ENCODE measurements at places on chromosomes 13 and 19. TPM values are rescaled to one million over a fixed set of nuclear protein-coding genes. Genes with fewer than 3 reads are reported as not detected.

DNA sequence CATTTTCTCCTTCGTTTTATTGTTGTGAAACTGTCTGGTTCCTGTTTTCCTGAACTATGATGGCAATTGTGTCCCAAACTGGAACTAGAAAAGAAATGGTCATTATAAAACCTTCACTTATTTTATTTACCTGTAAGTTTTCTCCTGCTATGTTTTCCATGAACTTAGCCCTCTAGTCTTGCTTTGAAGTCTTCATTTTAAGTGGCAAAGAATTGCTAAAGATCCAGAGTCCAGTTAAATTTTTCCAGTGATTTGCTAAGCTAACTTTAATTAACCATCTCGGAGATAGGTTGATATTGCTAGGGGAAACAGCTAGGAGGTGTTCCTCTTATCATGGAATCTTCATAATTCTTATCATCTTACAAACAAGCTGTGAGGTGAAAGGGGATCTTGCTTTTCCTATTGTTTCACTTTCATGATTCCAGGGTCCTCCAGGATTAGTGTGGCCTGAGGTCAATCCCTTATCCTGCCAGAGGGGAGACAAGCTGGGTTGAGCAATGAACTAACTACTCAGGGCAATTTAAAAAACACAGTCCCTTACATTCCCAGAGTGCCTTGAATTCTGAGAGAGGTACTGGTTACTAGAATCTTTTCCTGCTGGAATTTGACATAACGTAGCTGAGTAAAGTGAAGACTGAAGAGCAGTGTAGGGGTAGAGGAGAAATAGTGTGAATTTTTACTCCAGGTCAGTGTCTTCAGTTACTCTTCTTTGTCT is 112.5 kb downstream of the ESD start:
- peaks cover 19% of the 10 kb centered on the region for H3K4me1 ChIP-seq
- H3K27ac ChIP-seq = no peak overlapping the region
- no peak for DNase-seq
- no peak overlapping the region for H3K4me3 ChIP-seq
- no peaks in the 10 kb centered on the region for H3K36me3 ChIP-seq

GRCh38 chr13:99043831-99044231 is 66.0 kb upstream of the DOCK9 start:
- no peaks in the 10 kb centered on the region for H3K36me3 ChIP-seq
- DNase-seq = no peak
- no peaks in the 10 kb centered on the region for H3K27me3 ChIP-seq
- H3K4me1 ChIP-seq = peaks cover 85% of the 10 kb centered on the region

FRY gene
- 6.4 TPM for polyA plus RNA-seq

DNA sequence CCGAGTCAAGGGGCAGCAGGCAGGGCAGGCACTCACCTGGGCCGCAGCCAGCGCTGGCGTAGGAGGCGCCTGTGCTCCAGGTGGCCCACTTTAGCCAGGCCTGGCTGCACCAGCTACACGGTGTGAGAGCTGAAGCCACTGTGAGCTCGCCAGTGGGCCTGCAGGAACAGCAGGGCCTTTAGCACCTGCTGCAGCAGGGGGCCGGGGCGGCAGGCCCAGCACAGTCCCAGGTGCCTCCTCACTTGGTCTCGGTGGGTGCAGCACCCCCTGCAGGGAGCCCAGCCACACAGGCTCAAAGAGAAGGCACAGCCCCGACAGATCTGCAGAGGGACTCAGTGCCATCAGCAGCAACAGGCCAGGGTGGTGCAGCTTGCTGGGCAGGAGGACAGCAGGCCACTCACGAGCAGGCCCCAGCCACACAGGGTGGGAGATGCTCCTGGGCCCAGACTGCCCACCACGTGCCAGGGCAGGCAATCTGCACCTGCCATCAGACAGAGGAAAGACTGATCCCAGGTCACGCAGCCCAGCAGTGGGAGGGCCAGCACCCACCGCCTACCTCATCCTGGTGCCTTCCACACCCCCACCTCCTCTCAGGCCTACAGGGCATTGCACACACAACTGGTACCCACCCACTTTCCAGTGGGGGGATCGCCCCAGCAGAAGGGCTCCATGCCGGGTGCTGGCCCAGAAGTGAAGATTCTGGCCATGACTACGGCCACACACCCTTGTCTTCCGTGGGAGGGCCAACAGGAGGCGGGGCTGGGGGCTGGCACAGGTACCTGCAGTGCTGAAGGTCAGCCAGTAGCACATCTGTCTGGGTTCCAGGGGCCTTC is 15.8 kb downstream of the ARHGAP33 start:
- no peaks in the 10 kb centered on the region for H3K36me3 ChIP-seq
- H3K4me1 ChIP-seq = no peaks in the 10 kb centered on the region
- peak; percentile 11 for DNase-seq
- no peak overlapping the region for H3K27ac ChIP-seq
- H3K4me3 ChIP-seq = no peak overlapping the region

- H3K27me3 ChIP-seq = peaks cover 4% of the 10 kb centered on the region
- peak within 1 kb of the TSS; percentile 31 for H3K4me3 ChIP-seq
- no peaks in the 10 kb centered on the region for H3K36me3 ChIP-seq
- peak; percentile 30 for DNase-seq
Measured at GRCh38 chr13:51222037-51222685, at the start of gene FAM124A. FAM124A (plus strand) TSS chr13:51222398; CDS start chr13:51222502, 104 bp downstream.

- no peaks in the 10 kb centered on the region for H3K36me3 ChIP-seq
- no peak overlapping the region for H3K27ac ChIP-seq
- no peak overlapping the region for H3K4me3 ChIP-seq
- no peak for DNase-seq
- peaks cover 2% of the 10 kb centered on the region for H3K27me3 ChIP-seq
- no peaks in the 10 kb centered on the region for H3K4me1 ChIP-seq
Measured at GRCh38 chr19:46555628-46556280, 45.4 kb upstream of the CALM3 start.

GRCh38 chr13:77508959-77509620 is 26.4 kb upstream of the SCEL start:
- no peak for DNase-seq
- H3K27ac ChIP-seq = no peak overlapping the region
- H3K4me1 ChIP-seq = no peaks in the 10 kb centered on the region
- no peaks in the 10 kb centered on the region for H3K36me3 ChIP-seq
- no peaks in the 10 kb centered on the region for H3K27me3 ChIP-seq
- no peak overlapping the region for H3K4me3 ChIP-seq

CCNE1 gene
- 1.9 TPM for polyA plus RNA-seq

DNA sequence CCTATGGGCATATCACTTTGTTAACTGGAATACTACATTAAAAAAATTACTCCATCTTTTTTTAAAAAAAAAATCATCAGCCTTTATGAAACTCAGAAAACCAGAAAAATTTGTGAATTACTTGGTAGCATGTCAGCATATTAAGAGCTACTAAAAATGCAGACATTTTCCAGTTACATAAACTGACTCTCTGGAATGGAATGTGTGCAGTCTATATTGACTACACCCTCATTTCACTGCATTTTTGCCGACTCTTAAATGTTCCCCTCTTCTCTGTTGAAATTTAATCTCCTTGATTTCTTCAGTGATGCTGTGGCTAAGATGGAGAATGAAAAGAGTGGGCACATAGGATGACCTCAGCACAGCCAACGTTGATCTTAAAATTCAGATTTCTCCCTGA is 393.8 kb downstream of the ITGBL1 start:
- no peaks in the 10 kb centered on the region for H3K27me3 ChIP-seq
- DNase-seq = no peak
- no peaks in the 10 kb centered on the region for H3K4me1 ChIP-seq
- H3K4me3 ChIP-seq = no peak overlapping the region
- H3K27ac ChIP-seq = no peak overlapping the region
- H3K36me3 ChIP-seq = no peaks in the 10 kb centered on the region

TNFSF9 gene
- polyA plus RNA-seq = not detected

DNA sequence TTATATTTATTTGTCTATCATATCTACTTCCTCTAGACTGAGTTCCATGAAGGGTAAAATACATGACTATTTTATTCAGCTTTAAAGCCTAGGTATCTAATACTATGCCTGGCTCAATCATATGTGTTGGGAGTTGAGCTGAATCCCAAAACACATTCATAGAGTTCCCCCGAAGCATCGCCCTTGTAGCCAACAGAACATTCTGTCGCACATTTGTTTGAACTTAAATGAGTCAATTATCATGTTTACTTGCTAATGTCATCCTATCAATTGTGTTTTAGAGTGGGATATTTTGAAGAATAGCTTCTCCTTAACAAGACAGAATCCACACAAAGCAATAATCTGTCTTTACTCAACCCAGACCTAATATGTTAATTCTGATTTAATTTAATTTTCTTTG is 252.4 kb downstream of the HS6ST3 start:
- DNase-seq = no peak
- no peak overlapping the region for H3K4me3 ChIP-seq
- H3K27ac ChIP-seq = no peak overlapping the region
- no peaks in the 10 kb centered on the region for H3K4me1 ChIP-seq
- H3K36me3 ChIP-seq = no peaks in the 10 kb centered on the region

ZNF540 gene
- polyA plus RNA-seq = 9.0 TPM

CACNA1A gene
- 0.05 TPM for polyA plus RNA-seq

- no peaks in the 10 kb centered on the region for H3K4me1 ChIP-seq
- H3K27ac ChIP-seq = no peak overlapping the region
- no peak for DNase-seq
- H3K4me3 ChIP-seq = no peak overlapping the region
- no peaks in the 10 kb centered on the region for H3K27me3 ChIP-seq
- no peaks in the 10 kb centered on the region for H3K36me3 ChIP-seq
Measured at GRCh38 chr13:111562716-111563115, 242.3 kb downstream of the TEX29 start.

DNA sequence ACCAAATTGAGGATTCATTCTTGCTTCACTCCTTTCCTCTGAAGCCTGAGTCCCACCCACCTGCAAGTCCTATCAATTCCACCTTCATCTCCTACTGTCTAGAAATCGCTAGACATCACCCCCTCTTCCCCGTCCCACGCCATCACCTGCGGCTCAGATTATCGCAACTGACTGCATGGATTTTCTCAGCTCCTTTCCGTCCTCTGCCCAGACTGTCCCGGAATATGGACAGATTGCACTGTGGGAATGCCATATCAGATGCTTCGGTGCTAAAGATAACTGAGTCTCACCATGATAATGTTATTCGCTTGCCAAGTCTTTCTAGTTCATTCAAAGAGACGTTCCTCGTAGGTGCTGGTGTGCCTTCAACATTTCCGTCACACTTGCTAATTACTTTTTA is 66.4 kb upstream of the USP29 start:
- H3K27ac ChIP-seq = no peak overlapping the region
- H3K4me1 ChIP-seq = no peaks in the 10 kb centered on the region
- no peaks in the 10 kb centered on the region for H3K27me3 ChIP-seq
- no peak overlapping the region for H3K4me3 ChIP-seq
- DNase-seq = no peak
- no peaks in the 10 kb centered on the region for H3K36me3 ChIP-seq

CLPTM1 gene
- 25.6 TPM for polyA plus RNA-seq

GRCh38 chr13:32214071-32214470 is 101.1 kb downstream of the ZAR1L start:
- no peaks in the 10 kb centered on the region for H3K4me1 ChIP-seq
- DNase-seq = no peak
- H3K27me3 ChIP-seq = no peaks in the 10 kb centered on the region

DNA sequence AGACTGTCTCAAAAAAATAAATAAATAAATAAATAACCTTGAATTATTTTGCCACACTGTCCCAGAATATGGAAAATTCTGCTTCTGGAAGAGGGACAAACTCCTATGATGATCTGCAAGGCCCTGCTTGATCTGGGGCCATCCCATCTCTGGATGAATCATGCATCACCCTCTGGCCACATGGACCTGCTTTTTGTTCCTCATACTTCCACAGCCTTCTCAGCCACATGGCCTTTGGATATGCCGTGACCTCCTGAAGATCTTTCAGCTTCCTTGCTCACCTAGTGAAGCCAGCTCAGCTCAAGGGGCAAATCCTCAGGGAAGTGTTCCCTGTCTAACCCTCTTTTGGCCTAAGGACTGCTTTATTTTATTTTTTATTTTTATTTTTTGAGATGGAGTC is 10.3 kb downstream of the IER2 start:
- peaks cover 68% of the 10 kb centered on the region for H3K4me1 ChIP-seq
- no peak overlapping the region for H3K4me3 ChIP-seq
- no peak for DNase-seq

DNA sequence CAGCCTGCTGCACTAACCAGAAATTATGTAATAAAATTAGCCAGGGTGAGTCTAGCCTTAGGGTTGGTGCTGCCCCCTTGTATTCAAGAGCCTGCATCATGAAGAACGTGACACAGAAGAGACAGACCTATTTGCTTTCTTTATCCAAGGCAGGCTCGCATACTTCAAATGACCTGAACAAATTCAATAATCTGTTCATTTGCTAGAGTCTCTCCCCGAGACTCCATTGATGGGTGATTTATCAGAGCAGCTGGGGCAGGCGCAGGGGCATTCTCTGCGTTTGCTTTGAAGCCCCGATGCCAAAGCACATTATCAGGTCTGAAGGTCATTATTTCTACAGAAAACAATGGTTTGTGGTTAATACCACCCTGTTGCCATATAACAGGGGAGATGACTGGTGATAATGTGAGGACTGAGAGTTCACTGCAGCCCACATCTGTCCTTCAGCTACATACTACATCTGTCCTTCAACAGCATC is 520.3 kb downstream of the DIAPH3 start:
- H3K27ac ChIP-seq = no peak overlapping the region
- no peaks in the 10 kb centered on the region for H3K4me1 ChIP-seq
- no peaks in the 10 kb centered on the region for H3K36me3 ChIP-seq
- no peak overlapping the region for H3K4me3 ChIP-seq
